ENCODE measurements at places on chromosomes 1 and 21.

GRCh38 chr1:29033829-29034466 lies 89.8 kb downstream of the TMEM200B start:
- DNase-seq = no peak

GRCh38 chr1:2429780-2430591 lies 17.6 kb upstream of the PEX10 start:
- DNase-seq = no peak

- no peak for DNase-seq
Measured at GRCh38 chr1:74953622-74954021, 180.6 kb upstream of the LHX8 start.

- no peak for DNase-seq
Measured at GRCh38 chr21:32726839-32727686, 750 bp downstream of the SYNJ1 start.

- DNase-seq = no peak
Measured at GRCh38 chr1:89512996-89513720, 11.5 kb upstream of the LRRC8B start.

DNA sequence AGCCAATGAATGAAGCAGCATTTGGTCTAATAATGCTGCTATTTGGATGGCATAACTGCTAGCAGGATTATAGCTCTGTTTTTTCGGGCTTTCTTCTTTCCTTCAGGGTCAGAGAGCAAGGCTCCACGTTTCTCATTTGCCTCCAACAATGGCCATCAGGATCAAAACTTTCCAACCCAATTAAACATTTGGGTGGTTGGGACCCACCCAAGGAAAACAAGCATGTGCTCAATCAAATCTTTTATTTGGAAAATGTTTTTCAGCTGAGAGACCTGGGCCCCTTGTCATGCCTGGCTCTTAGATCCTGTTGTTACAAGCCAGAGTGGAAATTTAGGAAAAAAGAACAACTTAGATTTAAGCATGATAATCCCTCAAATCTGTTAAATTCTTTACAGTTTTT lies 373.1 kb upstream of the USP24 start:
- DNase-seq = no peak

Measured in activated effector memory CD4-positive, alpha-beta T cell treated with Interleukin-2 at 50 U/mL for 16 hours (primary cell).